ENCODE measurements at places on chromosomes 2 and 18.

- no peak for DNase-seq
Measured at GRCh38 chr2:22194218-22194617, 1070.5 kb downstream of the TDRD15 start.

GRCh38 chr2:235576337-235576910 is 82.6 kb downstream of the AGAP1 start:
- DNase-seq, result no peak

GRCh38 chr2:218244204-218244603 is 16.6 kb upstream of the GPBAR1 start:
- DNase-seq, result no peak

- no peak for DNase-seq
Measured at GRCh38 chr2:3620834-3621233, 25.9 kb downstream of the COLEC11 start.

Data from activated naive CD8-positive, alpha-beta T cell treated with anti-CD3 and anti-CD28 coated beads, Interleukin-2, amount 50 U/mL, for 24 hours (primary cell).